Left ventricle myocardium superior (tissue), 1 donor: ENCODE measurements at places on chromosomes 2 and 18. TPM values are rescaled to one million over a fixed set of nuclear protein-coding genes. Genes with fewer than 3 reads are reported as not detected.

Gene FSIP2
- total RNA-seq, result 0.20 TPM

- no peak for DNase-seq
These were observed 5.0 kb downstream of the NAPG start for GRCh38 chr18:10530852-10531251.

Gene GPBAR1
- 0.67 TPM for total RNA-seq

DNA sequence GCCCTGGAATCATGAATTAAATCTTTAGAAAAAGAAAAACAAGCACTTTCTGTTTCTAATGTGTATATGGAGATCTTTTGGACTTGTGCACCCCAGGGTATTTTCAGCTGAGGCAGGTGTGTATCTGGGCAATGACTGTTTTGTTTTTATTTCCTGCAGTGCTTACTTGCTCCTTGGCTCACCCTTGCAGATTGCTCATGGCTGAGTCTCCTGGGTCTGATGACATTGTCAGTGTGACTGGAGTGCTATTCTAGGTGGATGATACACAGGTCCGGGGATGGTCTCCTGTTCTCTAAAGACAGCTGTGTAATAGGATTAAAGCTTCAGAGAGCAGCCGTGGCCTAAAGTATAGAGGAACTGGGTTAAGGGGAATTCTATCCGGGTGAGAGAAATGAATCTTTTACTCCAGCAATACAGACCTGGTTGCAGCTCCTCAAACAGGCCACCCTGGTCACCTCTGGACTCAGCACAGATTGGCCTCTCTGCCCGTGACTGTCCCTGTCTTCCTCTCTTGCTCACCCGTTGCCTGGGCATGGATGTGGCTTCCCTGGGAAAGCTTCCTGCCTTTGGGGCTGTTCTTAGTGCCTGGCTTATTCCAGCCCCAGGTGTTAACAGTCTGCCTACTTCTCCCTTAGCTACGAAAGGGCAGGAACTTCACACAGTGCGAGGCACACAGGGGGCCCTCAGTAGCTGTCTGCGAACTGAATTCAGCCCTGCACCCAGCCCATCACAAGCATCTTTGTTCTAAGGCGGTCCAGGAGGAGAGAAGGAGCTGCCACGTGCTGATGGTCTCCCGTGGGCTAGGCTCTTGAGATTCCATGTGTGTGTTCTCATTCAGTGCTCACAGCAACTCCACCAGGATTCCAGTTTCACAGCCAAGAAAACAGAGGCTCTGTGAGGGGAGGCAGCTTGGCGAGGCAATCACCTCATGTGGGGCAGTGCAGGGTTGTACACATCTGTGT, 84.3 kb downstream of the ACOXL start:
- no peak for DNase-seq

DNA sequence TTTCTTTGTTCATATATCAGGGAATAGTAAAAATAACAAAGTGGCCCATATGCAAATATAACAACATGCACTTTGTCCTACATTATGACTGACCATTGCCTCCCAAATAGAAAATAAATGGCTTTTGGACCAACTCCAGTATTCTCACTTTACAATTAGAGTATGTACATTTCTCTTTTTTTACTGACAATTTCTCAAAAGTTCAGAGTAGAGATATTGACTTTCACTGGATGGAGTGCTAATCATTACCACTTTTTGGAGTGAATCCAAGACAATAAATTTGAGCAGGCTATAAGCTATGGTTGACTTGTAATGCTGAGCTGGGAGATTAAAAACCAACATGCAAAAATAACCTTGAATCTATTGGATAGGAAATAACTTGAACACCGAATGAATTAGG, 987.4 kb downstream of the SUCLG1 start:
- DNase-seq, result no peak

DNA sequence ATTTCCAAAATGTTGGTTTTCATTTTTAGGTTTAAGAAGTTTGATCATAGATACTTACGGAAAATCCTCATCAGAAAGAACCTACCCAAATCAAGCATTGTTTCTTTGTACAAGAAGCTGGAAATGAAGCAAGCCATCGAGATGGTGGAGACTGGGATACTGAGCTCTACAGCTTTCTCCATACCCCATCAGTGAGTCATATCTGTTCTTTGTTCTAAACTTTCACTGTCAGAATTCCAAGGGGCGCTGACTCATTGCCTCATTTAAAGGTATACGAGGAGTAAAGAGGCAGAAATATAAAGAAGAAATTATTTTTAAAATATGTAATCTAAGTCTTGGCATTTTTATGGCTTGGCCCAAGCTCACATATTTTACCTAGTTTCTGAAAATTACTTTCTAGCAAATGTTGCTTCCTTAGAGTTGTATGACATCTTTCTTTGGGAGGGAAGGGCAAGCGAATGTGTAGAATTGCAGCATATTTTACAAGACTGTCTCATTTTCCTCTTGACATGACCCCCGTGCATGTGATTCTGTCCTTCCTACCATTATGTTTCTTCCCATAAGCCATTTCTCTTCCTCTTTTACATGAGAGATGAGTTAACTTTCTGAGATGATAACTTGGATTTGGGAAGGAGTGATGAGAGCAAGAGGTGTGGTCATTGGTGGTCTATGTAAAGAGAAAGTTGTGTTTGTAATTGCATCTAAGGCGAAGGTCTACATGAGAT, 41.2 kb downstream of the SLC9A4 start:
- DNase-seq, result no peak

DNA sequence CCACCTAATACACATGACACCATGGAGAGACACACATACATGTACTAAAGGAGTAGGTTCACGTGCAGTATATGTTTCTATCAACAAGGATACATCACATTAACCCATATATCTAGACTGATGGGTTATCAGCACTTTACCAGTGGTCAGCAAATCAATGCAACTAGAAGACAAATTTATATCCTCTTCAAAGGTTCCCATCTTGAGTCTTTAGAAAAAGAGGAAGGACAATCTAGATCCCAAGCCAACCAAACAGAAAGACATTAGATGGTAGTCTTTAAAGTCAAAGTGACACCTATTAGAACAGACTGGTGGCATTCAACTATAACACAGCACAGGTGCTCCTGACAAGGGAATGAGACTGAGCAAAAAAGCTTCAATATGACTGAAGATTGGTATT, 13.8 kb upstream of the SERTAD2 start:
- no peak for DNase-seq

GRCh38 chr18:62538881-62539280, 16.1 kb downstream of the ZCCHC2 start:
- no peak for DNase-seq

Gene EFR3B
- 4.2 TPM for total RNA-seq

DNA sequence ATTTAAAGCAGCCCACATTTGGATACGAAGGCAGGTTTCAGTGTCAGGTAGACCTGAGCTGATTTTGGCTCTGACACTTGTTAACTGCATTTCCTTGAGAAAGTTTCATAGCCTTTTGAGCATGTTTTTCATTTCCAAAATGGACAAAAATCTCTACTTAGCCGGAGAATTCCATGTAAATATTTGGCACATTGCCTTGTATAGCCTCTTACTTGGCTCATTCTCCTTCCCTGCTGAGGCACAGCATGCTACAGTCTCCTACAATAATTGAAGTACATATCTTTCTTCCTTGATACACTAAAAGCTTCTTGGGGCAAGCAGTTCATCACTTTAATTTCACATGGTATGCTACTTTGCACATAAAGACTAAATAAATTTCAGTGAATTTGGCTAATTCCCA, 772.2 kb upstream of the CHAC2 start:
- DNase-seq, result no peak

GRCh38 chr18:76444446-76445105, 50.5 kb downstream of the ZNF516 start:
- DNase-seq, result no peak
